AG08395 (cell line): ENCODE measurements at places on chromosomes 12 and 14.

DNA sequence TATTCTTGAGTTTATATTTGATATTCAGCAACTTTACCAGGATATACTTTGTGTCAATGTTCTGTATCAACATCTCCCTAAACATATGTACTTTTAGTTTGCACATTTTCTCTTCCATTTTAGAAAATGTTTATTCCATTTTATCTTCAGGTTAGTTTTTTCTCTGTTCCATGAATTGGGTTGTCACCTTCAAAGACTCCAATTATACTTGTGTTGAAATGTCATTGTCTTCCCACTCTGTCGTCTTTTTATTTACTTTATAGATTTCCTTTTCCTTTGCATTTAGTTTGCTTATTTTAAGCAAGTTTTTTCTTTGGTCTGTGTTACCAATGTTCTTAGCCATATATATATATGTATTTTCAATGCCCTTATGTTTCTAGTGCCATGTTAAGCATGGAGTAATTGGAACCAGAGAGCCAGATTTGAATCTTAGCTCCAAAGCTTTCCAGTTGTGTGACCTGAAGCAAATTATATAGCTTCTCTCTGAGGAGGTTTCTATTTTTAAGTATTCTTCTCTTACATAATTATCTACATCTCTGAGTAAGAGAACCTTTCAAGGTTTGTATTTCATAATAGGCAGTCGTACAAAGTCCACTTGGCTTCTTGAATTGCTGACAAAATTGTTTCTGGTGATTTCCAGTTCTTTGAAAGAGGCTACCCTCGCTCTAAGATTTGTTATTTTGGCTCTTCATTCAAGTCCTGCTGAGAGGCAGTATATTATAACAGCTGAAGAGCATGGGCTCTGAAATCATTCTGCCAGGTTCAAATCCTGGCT is 85.8 kb upstream of the DYRK2 start:
- no peak for DNase-seq

DNA sequence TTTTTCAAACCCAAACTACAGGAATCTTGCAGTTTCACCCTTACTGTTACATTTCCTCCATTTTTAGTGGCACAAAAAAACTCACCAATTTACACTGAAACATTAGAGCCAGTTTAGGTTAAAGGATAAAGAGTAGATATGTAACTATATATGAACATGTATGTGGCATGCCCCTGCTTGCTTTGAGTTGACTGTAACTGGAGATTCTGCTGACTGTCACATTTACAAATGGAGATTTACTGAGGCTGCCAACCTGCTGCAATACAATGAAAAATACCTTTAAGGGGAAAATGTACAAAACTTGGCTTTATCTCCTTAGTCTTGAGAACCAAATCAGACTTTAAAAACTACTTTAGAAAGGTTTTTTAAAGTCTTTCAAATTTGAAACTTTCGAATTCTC is 28.3 kb downstream of the STON2 start:
- DNase-seq: no peak

DNA sequence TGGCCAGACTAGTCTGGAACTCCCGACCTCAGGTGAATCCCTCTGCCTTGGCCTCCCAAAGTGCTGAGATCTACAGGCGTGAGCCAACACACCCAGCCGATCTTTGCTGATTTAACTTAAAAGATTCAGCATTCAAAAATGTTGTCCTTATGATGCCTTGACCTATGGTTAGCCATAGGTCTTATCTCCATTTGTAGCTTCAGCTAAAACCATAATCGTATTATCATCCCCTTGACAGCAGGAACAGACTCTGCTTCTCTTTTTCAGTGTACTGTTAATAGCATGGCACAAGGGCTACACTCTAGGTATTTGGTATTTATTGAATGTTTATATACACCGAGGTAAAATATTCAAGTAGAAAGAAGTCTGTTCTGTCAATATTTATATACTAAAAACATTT is 15.3 kb downstream of the CCDC62 start:
- DNase-seq: no peak

- DNase-seq: no peak
These were observed 91.8 kb downstream of the SLC38A1 start for GRCh38 chr12:46177025-46177424.

- DNase-seq: no peak
These were observed 3.0 kb downstream of the ATP6V0A2 start for GRCh38 chr12:123715195-123715594.

- peak; percentile 95 for DNase-seq
These were observed 60.2 kb upstream of the FERMT2 start for GRCh38 chr14:53011053-53011462.

DNA sequence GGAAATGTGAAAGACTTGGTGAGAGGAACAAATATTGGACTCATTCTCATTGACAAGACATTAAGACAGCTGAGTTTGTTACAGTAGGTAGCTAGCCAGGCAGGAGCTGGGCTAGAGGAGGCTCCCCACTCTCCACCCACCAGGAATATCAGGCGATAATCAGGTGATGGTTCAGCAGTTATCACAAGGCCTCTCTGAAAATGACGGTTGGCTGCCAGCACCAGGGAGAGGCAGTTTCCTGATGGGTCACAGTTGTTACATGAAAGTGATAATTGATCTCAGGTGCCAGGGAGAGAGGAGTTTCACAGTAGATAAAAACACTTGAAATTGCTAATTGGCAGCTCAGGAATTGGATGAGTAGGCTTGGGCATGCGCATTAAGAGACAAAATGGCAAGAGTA is 116.5 kb downstream of the TMTC2 start:
- DNase-seq: no peak

GRCh38 chr14:29035134-29035533 is 268.5 kb downstream of the FOXG1 start:
- DNase-seq: no peak

GRCh38 chr14:30834353-30834752 is 40.0 kb upstream of the COCH start:
- DNase-seq: no peak
